ENCODE measurements at places on chromosomes 6 and 20. TPM values are rescaled to one million over a fixed set of nuclear protein-coding genes. Genes with fewer than 3 reads are reported as not detected.

DNA sequence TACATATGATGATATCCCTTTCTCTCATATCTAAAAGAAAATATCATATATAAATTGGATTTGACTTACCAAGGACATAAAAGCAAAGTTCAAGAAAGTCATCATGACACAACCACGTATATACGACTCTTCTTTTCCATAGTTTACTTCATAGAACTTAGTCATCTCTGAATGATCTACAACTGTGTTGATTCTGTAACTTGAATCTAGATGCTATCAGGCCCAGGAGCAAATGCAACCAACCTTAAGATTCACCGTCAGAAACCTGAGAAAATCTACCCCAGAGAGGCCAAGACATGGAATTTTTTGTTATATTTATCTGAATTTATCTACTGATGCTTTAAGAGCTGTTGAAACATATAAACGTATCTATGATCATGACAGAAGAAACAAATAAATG, 165.6 kb downstream of the PDE10A start:
- no peak overlapping the region for H3K27ac ChIP-seq
- H3K27me3 ChIP-seq, result no peaks in the 10 kb centered on the region
- DNase-seq, result no peak
- no peaks in the 10 kb centered on the region for H3K4me1 ChIP-seq

GRCh38 chr6:89118931-89119330, 1.1 kb upstream of the SRSF12 start:
- no peaks in the 10 kb centered on the region for H3K36me3 ChIP-seq
- DNase-seq, result no peak
- no peak overlapping the region for H3K4me3 ChIP-seq
- peaks cover 12% of the 10 kb centered on the region for H3K4me1 ChIP-seq
- H3K27ac ChIP-seq, result no peak overlapping the region
- H3K27me3 ChIP-seq, result peaks cover 17% of the 10 kb centered on the region

DNA sequence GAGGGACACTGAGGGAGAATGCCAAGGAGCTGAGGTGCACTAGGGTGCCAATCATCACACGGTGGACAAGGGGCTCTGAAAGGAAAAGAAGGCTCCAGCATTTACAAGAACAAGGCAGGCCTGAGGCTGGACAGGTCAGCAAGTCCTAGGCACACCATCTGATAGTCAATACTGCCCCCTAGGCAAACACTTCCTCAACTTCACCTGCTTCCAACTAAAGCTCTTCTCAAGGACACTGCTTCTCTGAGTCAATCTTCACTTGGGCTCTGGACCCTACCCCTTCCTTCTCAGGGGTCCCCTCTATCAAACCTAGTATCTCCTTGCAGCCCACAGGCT, 37.7 kb upstream of the SLC4A11 start:
- DNase-seq, result no peak
- no peak overlapping the region for H3K4me3 ChIP-seq
- H3K4me1 ChIP-seq, result no peaks in the 10 kb centered on the region
- H3K27me3 ChIP-seq, result no peaks in the 10 kb centered on the region
- H3K36me3 ChIP-seq, result peaks cover 71% of the 10 kb centered on the region
- H3K27ac ChIP-seq, result no peak overlapping the region

- H3K4me1 ChIP-seq, result no peaks in the 10 kb centered on the region
- no peak overlapping the region for H3K27ac ChIP-seq
- no peaks in the 10 kb centered on the region for H3K36me3 ChIP-seq
- peak; percentile 10 for DNase-seq
Measured at GRCh38 chr6:99467509-99468106, 42.5 kb upstream of the PNISR start.

- H3K4me3 ChIP-seq, result no peak overlapping the region
- peaks cover 11% of the 10 kb centered on the region for H3K36me3 ChIP-seq
- H3K27me3 ChIP-seq, result no peaks in the 10 kb centered on the region
Measured at GRCh38 chr6:89834884-89835792, 5.5 kb downstream of the CASP8AP2 start.

The MYT1 gene
- polyA plus RNA-seq, result not detected

DNA sequence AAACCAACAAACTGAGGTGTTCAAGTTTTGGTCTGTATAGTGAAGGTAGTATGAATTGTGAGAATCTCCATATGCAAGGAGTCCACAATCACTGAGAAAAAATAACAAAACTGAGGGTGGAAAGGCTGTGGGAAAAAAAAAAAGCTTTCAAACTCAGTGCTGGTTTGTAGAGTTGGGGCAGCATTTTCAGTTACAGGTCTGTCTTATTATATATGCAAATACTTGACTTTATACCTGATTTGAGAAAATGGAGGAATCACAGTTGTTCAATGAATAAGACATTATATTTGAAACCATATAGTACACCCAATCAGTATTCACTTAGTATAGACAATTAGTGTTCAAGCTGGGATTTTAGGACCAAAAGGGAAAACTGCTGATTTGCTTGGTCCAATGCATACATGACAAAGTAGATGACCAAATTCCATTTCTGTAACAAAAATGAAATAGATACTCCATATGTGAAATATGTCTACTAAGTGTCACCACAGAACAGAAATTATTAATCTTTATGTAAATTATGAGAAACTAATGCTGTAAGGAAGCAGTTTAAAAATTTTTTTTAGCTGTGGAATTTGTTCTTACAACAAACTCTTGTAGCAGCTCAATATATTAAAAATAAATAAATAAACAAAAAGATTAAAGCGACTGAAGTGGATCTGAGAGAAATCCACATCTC, 187.7 kb downstream of the ASCC3 start:
- no peaks in the 10 kb centered on the region for H3K27me3 ChIP-seq
- no peak overlapping the region for H3K27ac ChIP-seq
- no peaks in the 10 kb centered on the region for H3K4me1 ChIP-seq

GRCh38 chr6:147530132-147531060, 21.9 kb downstream of the SAMD5 start:
- H3K4me1 ChIP-seq, result no peaks in the 10 kb centered on the region
- DNase-seq, result no peak
- H3K27me3 ChIP-seq, result peaks cover 12% of the 10 kb centered on the region
- no peaks in the 10 kb centered on the region for H3K36me3 ChIP-seq

DNA sequence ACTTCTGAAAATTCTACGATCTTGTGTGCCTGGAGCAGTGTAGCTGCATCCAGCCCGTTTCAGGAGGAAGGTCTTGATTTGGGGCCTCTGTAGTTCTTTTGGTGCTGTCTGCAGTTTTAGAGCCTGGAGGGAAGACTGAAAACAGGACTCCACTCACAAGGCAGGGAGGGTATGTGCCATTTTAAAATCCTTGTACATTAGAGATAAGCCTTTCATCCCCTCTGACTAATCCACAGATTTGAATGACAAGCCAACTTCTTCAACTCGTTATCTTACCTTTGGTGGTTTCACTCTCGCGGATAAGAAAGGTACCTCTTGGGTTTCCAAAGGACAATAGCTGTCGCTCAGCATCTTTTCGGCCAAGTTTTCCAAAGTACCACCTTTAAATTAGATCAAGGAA, 98.0 kb upstream of the TRAF3IP2 start:
- H3K27me3 ChIP-seq, result no peaks in the 10 kb centered on the region
- H3K4me3 ChIP-seq, result no peak overlapping the region
- H3K36me3 ChIP-seq, result peaks cover 99% of the 10 kb centered on the region
- H3K4me1 ChIP-seq, result no peaks in the 10 kb centered on the region
- no peak for DNase-seq
- H3K27ac ChIP-seq, result no peak overlapping the region

The ENPP3 gene
- polyA plus RNA-seq, result not detected

The DXO gene
- polyA plus RNA-seq, result 49.6 TPM

DNA sequence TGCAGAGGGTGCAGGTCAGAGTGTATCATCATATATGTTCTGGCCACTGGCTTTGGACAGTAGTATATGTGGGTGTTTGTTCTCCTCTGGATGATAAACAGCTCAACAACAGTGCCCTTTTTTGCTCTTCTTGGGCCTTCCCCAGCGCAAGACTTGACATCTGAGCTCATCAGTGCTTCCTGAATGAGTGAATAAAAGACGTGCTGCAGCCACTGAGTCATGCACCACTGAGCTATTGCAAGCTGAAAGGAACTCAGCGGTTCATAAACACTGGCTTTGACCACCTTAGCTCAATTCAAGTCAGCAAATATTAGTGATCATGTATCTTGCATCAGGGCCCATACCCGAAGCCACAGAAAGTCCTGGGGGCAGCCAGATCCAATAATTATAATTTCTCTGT, 105.3 kb upstream of the KCNG1 start:
- no peaks in the 10 kb centered on the region for H3K4me1 ChIP-seq
- no peaks in the 10 kb centered on the region for H3K36me3 ChIP-seq
- no peak overlapping the region for H3K4me3 ChIP-seq
- no peak for DNase-seq
- H3K27ac ChIP-seq, result no peak overlapping the region
- no peaks in the 10 kb centered on the region for H3K27me3 ChIP-seq

The SLA2 gene
- 0.15 TPM for polyA plus RNA-seq

DNA sequence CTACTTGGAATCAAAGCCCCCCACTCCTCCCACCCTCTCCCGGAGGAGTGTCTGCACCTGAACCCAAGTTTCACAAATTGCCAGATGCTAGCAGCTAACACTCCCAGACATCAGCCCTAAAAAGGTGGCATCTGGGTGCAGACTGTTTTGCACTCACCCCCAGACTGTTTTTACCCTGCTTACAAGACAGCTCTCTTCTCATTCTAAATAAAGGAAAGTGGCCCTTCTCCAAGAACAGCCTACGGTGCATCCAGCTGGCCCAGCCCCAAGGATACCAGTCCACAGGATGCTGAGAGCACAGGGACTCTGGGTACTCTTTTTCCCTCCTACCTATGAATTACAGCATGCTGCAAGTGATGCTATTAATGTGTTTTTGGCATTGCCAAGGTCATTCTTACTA, 842.0 kb upstream of the FLRT3 start:
- DNase-seq, result no peak
- H3K4me3 ChIP-seq, result no peak overlapping the region
- H3K27me3 ChIP-seq, result no peaks in the 10 kb centered on the region
- H3K4me1 ChIP-seq, result no peaks in the 10 kb centered on the region
- no peaks in the 10 kb centered on the region for H3K36me3 ChIP-seq
- no peak overlapping the region for H3K27ac ChIP-seq

- no peak overlapping the region for H3K27ac ChIP-seq
- no peak for DNase-seq
- no peaks in the 10 kb centered on the region for H3K4me1 ChIP-seq
- no peaks in the 10 kb centered on the region for H3K36me3 ChIP-seq
- no peaks in the 10 kb centered on the region for H3K27me3 ChIP-seq
Measured at GRCh38 chr20:16863303-16863702, 115.1 kb downstream of the OTOR start.

DNA sequence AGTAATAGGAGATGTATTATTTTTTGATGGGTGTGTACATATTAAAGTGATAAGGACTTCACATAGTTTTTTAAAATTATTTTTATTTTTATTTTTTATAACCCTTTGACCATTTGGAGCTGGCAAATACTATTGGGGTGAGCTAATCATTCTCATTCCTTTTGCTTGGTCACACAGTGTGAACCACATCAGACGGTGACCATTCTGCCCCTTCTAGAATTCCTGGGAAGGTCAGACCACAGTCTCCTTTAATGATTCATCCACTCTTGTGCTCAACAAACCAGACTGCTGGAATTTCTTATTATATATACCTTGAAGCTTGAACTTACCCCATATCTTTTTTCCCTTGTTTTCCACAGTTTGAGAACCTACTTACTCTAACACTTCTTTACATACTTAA, 23.9 kb upstream of the PRL start:
- no peaks in the 10 kb centered on the region for H3K4me1 ChIP-seq
- H3K27me3 ChIP-seq, result no peaks in the 10 kb centered on the region
- H3K4me3 ChIP-seq, result no peak overlapping the region
- no peak for DNase-seq
- H3K36me3 ChIP-seq, result no peaks in the 10 kb centered on the region

- H3K27me3 ChIP-seq, result no peaks in the 10 kb centered on the region
- H3K4me1 ChIP-seq, result peaks cover 33% of the 10 kb centered on the region
- no peak overlapping the region for H3K4me3 ChIP-seq
- H3K27ac ChIP-seq, result no peak overlapping the region
- DNase-seq, result no peak
- H3K36me3 ChIP-seq, result peaks cover 18% of the 10 kb centered on the region
Measured at GRCh38 chr6:15409301-15410125, 163.6 kb downstream of the JARID2 start.
